Activated CD4-positive, alpha-beta T cell treated with anti-CD3 and anti-CD28 coated beads for 36 hours (primary cell): ENCODE measurements at places on chromosomes 12 and 14. TPM values are rescaled to one million over a fixed set of nuclear protein-coding genes. Genes with fewer than 3 reads are reported as not detected.
A peak's percentile ranks its signal among the peaks of the same experiment; 100 is the strongest.

The SIX4 gene
- total RNA-seq = 0.11 TPM

The ASCL1 gene
- total RNA-seq = not detected

The ATL1 gene
- 0.82 TPM for total RNA-seq

The FAM222A gene
- 0.53 TPM for total RNA-seq

The ACRBP gene
- 3.3 TPM for total RNA-seq

The C1R gene
- 1.4 TPM for total RNA-seq

The ARHGEF25 gene
- 2.2 TPM for total RNA-seq

DNA sequence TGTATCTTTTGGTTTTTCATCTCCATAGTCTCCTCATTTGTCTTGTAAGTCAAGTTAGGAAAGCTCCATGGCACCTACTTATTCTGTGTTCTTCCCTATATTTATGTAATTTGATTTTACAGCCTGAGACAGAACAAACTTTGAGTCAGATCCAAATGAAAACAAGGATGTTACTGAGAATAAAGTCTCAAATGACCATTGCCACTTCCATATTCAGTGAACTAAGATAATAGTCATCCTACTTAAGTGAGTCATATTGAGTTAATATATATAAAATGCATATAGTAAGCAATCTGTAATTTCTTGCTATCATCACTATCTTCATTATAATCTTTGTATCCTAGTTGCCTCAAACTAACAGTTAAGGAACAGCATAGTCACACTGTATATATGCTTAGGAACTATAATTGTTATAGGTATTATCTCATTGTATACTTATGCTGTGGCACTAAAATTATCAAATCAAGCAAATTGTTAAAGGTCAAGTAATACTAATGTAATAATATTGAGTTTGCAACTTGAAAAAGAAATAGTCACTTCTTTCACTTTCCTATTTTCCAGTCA, 30.8 kb downstream of the TMTC3 start:
- DNase-seq = no peak

GRCh38 chr12:57539134-57539768, 7.7 kb downstream of the DCTN2 start:
- no peak for DNase-seq

DNA sequence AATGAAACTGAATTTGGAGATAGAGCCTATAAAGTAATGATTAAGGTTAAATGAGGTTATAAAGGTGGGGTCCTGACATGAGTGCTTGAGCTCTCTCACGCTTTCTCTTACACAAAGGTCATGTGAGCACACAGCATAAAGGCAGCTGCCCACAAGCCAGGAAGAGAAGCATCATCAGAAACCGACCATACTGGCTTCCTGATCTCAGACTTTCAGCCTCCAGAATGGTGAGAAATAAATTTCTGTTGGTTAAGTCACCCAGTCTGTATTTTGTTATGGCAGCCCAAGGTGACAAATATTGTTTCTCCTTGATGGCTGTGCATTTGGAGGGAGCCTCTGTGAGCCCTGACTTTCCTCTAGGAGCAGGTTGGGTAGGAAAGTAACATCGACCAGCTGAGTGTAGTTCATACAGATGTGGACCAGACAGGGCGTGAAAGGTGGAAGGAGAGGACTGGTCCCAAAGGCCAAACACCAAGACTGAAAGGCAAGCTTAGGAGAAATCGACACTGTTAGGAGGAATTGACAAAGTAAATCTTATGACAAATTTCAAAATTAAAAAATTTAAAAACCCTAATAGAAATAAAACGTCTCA, 97.6 kb upstream of the SLC38A2 start:
- DNase-seq = peak; percentile 52

DNA sequence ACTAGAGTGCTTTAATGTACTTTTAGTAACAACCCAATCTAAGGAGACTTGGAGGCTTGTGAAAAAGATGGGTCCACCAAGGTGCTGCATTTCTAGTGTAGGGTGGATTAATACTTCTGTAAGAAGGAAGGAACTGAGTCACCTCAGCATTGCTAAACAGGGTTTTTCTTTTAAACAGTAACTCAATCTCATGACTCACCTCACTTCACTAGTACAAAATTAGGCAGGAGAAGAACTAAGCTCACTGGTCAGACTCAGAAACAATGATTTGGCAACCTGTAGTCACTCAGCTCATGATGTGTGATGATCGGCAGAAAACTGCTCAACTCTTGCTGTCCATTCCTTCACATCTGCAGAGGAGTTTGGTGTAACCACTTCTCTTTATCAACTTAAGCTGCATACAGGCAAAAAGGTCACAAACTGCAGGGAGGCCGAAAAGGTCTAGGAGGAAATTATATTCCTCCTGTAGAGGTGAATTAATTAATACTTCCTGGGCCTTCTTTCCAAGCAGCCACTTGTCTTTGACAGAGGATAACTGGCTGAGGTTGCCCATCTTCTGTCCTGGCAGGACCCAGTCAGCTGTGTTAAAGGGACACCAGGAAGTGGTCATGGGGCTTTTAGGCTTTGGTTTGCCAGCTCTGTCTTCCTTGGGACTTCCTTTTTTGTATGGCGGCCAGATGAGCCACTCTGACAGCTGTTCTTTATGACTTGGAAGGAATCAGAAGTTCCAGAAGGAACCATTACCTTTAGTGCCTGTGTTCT, 466.9 kb downstream of the FUT8 start:
- DNase-seq = peak; percentile 18

DNA sequence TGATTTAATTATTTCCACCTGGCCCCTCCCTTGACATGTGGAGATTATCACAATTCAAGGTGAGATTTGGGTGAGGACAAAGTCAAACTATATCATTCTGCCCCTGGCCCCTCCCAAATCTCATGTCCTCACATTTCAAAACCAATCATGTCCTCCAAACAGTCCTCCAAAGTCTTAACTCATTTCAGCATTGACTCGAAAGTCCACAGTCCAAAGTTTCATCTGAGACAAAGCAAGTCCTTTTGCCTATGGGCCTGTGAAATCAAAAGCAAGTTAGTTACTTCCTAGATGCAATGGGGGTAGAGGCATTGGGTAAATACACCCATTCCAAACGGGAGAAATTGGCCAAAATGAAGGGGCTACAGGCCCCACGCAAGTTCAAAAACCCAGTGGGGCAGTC, 31.1 kb upstream of the SPATA7 start:
- no peak for DNase-seq

DNA sequence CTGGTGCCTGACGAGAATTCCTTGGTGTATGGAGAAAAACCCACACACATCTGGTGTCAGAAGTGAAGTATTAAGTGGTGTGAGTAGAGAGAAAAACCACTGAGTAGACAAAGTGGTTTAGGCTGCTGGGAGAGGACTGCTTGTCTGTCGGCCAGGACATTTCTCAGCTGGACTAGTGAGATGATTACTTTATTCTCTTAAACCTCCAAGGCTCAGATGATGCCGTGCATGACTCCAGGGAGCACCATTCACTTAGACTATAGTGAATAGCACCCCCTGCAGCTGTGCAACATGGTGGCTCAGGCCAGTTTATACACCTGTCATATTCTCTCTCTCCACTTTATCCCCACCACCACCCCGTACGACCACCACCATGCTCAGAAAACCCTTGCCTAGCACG, 28.5 kb upstream of the NFYB start:
- DNase-seq = no peak

DNA sequence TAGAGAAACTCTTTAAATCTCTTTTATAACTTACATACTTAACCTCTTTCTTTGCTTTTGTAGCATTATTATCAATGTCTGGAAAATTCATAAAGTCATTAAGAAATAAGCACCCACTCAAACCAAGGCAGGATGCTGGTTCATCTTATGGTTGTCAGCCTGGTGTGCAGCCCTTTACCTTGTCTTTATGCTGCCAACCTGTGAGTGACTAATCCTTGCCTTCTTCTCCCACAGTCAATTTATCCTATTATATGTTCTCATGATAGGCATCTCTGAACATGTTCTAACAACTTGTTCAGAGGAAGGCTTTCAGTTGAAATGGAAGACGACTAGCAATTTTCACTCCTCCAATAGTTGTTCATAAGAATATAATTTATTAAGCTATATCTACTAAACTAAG, 186.9 kb upstream of the CAND1 start:
- peak; percentile 7 for DNase-seq

GRCh38 chr12:58673021-58673420, 247.3 kb downstream of the LRIG3 start:
- DNase-seq = no peak

DNA sequence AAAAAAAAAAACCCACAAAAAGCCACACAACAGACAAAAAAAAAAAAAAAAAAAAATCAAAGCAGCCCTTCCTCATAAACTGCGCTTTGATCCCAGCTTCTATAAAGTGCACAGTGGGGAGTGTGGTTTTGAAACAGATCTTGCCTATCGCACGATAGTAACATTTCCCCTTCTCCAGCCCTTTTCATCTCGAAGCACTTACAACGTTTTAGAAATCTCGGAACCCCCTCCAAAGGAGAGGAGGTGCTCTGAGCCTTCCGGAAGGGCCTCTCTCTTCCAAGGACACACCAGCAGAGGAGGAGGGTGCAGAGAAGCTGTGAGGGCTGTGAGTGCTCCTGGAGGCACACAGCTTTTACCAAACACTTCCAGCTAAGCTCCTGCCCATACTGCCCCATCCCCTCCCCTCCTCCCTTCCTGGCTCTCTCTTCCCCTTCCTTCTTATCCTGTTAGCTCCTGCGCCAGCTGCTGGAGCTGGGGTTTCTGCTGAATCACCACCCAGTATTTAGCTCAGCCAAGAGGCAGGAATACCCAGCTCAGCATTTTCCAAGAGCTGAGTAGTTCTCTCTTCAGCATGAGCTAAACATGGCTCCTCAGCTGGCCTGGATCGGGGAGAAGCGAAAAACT, 28.4 kb downstream of the SLC7A8 start:
- DNase-seq = no peak

- DNase-seq = no peak
Observed at GRCh38 chr14:66043921-66044320, 442.2 kb upstream of the CCDC196 start.

DNA sequence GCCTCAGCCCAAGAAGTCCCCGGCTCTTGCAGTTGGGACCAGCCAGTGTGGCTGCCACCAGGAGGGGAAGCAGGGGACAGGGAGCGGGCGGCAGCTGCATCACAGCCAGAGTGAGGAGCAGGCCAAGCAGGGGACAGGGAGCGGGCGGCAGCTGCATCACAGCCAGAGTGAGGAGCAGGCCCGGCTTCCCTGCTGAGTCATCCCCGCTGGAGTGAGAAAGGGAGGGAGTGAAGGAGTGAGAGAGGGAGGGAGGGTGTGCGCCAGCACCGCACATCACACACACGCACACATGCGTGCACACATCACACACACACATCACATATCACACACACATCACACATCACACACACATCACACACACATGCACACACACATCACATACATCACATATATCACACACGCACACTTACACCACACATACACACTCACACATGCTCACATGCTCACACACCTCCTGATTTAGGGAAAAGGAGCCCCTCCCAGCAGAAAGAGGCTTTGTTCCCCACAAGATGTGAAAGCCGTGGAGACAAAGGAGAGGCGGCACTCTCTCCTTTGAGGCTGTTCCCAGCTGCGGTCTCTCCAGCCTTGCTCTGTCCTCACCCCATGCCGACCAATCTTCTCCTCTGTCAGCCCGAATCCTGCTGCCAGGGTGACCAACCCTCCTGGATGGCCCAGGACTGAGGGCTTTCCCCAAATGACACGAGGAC, 16.7 kb upstream of the ZDHHC22 start:
- DNase-seq = no peak
